K562 (cell line): ENCODE measurements at places on chromosomes 7 and 10.

- DNase-seq = no peak
These were observed 60.1 kb upstream of the PAX2 start for GRCh38 chr10:100685331-100685730.

DNA sequence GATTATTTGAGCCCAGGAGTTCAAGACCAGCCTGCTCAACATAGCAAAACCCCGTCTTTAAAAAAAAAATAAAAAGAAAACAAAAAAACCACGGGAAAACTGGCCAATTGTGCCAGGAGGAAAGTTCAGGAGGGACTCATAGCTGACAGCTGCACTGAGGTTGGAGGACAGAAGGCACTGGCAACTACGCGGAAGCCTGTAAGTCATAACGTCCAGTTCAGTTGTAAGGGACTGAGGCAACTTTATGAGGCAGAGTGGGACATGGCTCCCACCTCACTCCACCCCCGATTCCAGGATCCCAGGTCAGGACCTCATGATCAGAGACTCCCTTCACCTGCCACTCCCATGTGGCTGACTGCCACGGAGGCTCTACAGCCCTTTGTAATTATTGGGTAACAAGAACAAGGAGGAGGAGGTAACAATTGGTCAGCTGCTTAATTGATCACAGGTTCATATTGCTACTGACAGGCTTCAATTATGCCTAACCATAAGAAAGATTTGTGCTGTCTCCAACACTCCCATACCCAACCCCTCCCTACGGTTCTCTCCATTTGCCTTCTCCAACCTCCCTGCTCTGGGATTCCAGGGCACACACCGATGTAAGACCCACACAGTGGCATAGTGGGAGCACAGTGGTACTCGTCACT is 1.9 kb upstream of the CCL24 start:
- no peak for DNase-seq

GRCh38 chr10:110304394-110304779 is 333 bp downstream of the SMNDC1 start:
- DNase-seq = peak; percentile 46

GRCh38 chr7:106421181-106421762 is 136.5 kb upstream of the NAMPT start:
- DNase-seq = no peak

DNA sequence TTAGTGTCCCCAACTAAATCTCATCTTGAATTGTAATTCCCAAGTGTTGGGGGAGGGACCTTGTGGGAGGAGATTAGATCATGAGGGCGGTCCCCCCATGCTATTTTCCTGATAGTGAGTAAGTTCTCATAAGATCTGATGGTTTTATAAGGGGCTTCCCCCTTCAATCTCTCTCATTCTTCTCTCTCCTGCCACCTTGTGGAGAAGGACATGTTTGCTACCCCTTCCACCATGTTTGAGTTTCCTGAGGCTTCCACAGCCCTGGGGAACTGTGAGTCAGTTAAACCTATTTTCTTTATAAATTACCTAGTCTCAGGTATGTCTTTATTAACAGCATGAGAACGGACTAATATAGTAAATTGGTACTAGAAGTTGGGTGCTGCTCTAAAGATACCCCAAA is 365.6 kb downstream of the ANKRD7 start:
- no peak for DNase-seq

DNA sequence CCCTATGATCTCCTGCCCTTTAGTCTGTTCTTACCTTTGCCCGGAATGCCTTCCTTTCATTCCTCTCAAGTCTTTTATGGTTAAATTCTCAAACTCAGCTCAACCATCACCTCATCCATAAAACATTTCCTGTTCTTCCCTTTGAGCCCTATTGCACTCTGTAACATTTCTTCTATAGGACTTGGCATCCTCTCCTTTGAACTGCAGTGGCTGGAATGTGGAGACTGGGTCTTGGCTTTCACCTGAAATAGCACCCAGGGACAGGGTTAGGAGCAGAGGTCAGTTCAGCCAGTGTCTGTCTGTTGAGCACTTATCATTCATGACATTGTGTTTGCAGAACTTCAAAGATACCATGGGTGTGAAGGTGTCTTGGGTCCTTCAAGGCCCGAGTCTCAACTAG is 7.2 kb downstream of the NFE2L3 start:
- no peak for DNase-seq

GRCh38 chr10:1175956-1176565 is 119.9 kb downstream of the WDR37 start:
- DNase-seq = no peak

- DNase-seq = no peak
These were observed 13.1 kb upstream of the SLC26A3 start for GRCh38 chr7:107816011-107816566.

DNA sequence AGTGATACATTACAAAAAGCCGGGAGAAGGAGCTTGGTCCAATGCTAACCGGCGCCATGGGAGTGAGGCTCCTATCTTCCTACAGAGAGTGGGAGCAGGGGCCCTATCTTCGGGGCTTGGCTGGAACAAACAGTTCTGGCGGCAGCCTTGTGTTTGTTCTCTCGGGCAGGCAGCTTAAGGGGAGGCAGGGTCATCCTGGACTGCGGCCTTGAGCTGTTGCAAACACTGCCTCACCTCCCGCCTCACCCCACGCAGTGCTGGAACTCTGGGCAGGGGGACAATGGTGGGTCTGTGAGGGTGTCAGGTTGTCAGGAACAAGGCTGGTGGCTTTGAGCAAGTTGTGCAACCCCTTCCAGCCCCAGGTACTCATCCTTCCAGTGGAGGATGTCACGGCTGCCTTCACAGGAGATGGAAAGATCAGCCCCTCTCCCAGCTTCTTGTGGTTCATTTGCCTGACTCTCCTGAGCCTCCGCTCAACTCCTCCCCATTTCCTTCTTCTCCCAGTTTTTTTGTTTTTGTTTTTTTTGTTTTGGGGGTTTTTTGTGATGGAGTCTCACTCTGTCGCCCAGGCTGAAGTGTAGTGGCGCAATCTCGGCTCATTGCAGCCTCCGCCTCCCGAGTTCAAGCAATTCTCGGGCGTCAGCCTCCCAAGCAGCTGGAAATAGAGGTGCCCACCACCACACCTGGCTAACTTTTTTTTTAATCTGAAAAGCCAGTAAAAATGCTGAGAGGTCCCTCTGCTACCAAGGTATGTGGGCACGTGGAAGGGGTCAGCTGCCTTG is 57.4 kb downstream of the SPOCK2 start:
- DNase-seq = no peak

GRCh38 chr10:49609283-49610113 is 612 bp upstream of the SLC18A3 start:
- no peak for DNase-seq

DNA sequence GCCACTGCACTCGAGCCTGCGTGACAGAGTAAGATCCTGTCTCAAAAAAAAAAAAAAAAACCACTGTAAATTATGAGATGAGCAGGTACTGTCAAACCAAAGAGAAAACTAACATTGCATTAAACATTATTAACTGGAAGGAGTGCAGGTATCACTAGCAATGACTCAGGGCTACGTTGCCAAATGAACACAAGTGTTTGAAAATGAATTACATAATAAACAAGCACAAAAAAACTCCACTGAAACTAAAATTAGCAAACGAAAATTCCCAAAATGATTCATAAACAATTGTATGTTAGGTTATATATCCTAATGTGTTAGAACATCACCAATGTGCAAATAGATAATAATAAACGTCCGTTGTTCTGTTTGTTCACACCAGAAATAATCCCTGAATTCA is 42.8 kb downstream of the NSUN6 start:
- no peak for DNase-seq

GRCh38 chr7:47335557-47336471 is 246.1 kb downstream of the TNS3 start:
- DNase-seq = no peak

- DNase-seq = no peak
These were observed 76.4 kb downstream of the CRPPA start for GRCh38 chr7:16344927-16345326.

- DNase-seq = no peak
These were observed 61.3 kb downstream of the RBM33 start for GRCh38 chr7:155705623-155706360.

- DNase-seq = no peak
These were observed 190.9 kb downstream of the RPS24 start for GRCh38 chr10:78224602-78225001.

DNA sequence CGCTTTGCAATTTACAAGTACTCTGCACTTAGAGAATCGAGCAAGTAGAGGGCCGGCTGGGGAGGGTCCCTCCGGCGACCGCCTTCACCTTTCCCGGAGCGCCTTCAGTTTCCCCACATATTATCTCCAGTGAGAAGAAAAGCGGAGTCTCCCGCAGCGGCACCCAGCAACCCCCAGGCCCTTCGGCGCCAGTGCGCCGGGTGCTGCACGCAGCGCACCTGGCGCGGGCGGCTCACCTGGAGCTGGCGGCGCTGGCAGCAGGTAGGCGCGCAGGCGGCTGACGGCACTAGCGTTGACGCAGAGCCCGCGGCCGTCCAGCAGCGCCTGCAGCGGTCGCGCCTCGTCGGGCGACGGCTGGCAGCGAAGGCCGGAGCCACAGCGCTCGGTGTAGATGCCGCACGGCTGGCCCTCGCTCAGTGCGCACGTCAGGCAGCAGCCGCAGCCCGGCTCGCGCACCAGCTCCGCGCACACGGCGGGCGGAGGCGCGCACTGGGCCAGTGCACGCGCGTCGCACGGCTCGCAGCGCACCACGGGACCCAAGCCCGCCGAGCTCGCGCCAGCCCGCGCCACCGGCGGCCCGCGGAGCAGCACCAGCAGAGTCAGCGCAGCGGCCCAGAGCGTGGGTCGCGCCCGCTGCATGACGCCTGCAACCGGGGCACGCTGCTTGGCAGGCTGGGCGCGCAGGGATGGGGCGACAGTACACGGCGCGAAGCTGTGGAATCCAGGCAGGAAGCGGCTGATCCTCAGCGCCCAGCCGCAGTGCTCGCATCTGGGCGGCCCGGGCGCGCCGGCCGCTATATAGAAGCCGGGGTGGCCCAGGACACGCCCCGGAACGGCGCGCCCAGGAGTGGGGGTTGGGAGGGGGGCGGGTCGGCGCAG is at the start of gene IGFBP3:
Gene IGFBP3, minus strand, starts transcription at position 771 of the 879 bp plus-strand sequence. Its CDS starts 132 bp downstream, at position 639.
- no peak for DNase-seq

DNA sequence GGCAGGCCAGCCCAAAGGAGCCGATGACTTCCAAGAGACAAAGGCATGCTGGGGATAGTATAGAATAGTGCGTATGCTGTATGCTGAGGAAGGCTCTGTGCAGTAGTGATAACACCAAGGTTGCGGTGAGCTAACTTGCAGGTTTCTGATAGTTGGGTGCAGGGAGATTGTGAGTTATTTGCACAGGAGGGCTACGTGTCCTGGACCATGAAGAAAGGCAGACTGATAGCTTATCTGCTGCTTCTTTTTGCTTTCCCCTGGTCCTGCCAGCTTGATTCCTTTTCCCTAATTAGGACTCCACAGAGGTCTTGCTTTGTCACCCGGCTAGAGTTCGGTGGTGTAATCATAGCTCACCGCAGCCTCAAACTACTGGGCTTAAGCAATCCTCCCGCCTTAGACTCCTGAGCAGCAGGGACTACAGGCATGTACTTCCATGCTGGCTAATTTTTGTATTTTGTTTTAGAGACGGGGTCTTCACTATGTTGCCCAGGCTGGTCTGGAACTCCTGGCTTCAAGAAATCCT is 43.9 kb upstream of the ARHGAP12 start:
- DNase-seq = peak; percentile 71

DNA sequence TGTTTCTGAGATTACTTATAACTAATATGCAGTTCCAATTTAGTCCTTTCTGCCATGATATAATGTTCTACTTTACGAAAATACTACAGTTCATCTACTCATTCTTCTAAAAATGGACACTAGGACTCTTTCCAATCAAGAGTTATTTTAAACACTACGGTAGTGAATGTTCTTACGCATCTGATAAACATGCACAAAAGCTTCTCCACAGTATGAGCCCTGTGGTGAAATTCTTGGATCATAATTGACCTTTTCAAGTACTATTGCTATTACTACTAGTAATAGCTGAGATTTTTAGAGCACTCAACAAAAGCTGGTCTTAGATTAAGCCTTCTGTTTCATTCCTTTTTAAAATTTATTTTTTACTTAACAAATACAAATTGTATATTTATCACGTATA is 106.4 kb downstream of the CH25H start:
- no peak for DNase-seq

GRCh38 chr10:82211346-82211745 is 336.4 kb downstream of the NRG3 start:
- DNase-seq = no peak

- DNase-seq = no peak
These were observed 326.3 kb downstream of the CCSER2 start for GRCh38 chr10:84654671-84655070.

- DNase-seq = no peak
These were observed 237.3 kb downstream of the SEMA3A start for GRCh38 chr7:83957333-83957732.

DNA sequence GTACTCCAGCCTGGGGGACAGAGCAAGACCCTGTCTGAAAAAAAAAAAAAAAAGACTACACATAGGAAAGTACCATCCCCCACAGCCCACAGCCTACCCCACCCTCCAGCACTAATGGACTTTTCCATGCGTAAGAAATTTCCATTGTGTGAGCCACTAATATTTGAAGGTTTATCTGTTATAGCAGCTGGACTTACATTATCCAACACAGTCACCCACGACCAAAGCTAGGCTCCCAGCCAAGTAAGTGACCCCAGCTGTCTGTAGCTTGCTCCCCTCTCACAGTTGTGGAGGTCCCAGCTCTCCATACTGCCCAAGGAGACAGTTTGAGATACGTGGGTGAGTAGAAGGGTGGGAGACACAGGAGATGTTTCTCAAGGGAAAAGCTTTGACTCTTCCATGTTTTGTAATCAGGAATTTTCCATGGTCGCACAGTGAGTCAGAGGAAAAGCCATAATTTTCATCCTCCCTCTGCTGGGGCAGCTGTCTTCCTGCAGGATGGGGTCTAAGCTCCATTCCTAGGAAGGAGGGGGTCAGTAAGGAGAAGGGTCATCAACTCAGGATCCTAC is 57.4 kb downstream of the CAV1 start:
- DNase-seq = no peak

DNA sequence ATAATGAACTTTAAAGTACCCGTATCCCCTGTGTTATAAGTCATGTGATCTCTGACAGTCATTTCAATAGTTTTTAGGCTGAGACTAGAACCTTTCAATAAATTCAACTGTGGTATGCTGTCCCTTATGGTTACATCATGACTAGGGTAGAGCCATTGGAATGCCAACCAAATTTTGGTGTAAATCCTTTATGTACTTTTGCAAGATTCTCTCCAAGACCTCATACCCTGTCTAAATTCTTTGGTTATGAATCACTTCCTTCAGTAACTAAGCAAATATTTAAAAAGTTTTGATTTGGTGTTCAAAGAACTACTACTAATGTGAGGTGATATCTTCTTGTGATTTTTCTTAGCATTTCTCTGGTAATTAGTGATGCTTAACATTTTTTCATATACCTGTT is 20.8 kb upstream of the OR6B1 start:
- DNase-seq = no peak

- DNase-seq = no peak
These were observed 448 bp upstream of the PTER start for GRCh38 chr10:16436367-16436757.
